ENCODE measurements at places on chromosomes 5 and 9.
A peak's percentile ranks its signal among the peaks of the same experiment; 100 is the strongest.

DNA sequence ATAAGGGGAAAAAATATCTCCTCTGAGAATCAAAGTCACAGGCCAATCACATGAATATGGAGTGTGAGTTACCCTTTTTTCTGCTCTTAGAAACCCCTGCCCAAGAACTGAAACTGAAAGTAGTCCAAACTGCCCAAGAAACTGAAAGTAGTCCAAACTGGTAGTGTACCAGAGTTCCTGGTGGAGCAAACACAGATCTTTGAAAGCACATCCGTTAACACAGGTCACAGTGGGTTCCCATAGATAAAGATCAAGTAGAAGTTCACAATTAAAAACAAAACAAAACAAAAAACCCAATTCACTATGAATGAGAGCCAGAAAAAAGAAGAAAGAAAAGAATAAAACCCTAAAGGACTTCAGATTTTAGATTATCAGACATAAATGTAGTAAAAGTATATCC, 332.4 kb upstream of the EFNA5 start:
- no peak for DNase-seq

DNA sequence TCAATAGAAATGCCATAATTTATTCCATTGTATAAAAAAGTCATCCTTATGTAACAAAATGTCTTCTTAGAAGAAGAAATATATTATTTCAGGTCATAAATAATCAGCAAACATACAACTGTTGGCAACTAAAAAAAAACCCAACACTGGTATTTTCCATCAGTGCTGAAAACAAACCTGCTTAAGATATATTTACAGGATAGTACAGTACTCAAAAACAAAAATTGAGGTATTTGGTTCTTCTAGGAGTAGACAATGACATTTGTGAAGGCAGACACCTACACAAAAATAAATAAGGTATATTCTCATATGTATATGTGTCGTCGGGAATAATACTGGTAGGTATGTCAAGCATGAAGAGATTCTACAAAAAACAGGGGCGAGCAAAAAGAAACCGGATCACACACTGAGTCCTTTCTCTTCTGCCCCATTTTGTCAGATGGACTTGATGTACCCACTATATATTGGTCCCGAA, 2.9 kb downstream of the DUSP1 start:
- no peak for DNase-seq

- no peak for DNase-seq
These were observed 24.8 kb downstream of the RAI14 start for GRCh38 chr5:34680896-34681295.

DNA sequence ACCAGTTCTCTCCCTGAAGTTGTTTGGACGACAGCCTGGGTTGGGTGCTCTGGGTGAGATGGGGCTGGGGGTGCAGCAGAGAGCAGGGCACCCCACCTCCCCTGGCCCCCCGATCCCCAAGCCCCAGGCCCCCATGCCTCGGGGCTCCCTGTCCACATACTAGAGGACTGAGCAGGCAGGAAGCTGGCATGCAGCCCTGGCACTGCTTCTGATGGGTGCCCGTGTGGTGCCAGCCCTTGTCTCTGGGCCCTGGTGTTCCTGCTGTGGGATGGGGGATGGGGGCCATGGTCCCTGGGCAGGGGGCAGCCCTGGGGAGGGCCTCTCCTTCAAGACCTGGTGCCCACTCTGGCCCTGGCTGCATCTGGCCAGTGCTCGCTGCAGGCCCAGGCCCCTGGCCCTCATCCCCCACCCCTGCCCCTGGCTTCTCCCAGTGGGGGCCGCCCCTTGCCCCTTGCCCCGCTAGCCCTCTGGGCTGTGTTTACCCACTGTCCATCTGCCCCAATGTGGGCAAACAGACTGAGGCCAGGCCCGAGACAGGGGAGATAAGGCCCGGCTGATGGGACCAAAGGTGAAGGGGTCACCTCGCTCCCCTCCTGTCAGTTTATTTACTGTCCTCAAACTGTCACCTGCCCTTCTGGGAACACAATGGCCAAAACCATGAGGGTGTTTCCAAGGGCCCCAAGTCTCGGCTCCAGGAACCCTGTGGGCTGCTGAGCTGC, 67.3 kb upstream of the RXRA start:
- DNase-seq: no peak

DNA sequence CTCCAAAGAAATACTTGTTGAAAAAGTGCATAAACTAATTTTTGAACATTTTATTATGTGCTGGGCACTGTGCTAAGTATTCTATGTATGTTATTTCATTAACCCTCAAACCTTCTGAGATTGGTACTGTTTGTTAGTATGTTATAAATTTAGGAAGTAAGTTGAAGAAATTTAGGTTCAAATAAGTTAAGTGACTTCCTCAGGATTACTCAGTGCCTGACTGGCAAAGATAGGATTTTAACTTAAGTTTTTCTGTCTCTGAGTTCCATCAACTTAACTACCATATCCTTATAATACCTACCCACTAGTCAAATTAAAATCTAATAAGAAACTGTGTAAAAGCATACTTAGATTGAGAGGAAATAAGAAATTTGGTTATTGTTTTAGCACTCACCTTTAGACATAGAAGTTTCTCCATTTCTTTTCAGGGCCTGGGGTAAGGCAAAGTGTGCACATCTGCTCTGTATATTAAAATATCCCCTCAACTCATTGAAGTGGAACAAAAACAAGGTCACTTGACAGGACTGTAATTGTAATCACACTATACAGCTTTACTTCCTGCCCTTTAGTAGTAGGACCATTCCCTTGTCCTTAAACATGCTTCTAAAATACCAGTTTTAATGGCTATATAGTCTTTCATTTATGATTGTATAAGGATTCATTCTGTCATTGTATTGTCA, 15.2 kb downstream of the TGFBR1 start:
- no peak for DNase-seq

DNA sequence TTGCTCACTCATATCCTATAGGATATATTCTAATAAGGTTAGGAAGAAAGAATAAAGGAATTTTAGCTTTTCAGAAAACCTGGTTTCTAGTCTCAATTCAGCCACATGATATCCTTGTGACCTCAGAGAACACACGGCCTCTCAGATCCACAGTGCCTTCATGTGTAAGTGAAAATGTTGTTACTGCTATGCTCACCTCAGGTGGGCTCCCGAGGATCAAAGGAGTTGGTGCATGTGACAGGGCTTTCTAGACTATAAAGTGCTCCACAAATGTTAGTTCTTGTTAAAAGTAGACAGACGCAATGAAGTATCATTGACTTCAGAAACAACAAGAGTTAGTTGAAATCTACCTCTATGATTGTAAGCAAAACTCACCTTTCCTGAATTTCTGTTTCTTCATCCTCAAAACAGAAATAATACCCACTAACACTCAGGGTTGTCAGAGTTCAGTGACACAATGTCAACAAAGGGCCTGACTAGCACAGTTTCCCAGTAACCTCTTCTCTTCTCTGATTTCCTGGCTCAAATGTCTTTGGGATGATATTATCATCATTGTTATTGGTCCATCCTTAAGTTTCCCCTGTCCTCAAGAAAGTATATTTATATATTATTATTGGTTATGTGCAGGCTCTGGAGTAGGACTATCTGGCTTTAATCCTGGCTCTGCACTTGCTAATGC, 36.0 kb upstream of the MAN2A1 start:
- no peak for DNase-seq

GRCh38 chr5:171714851-171715250, 70.8 kb upstream of the SMIM23 start:
- no peak for DNase-seq

- no peak for DNase-seq
These were observed 15.6 kb upstream of the FUBP3 start for GRCh38 chr9:130563797-130564196.

- no peak for DNase-seq
These were observed 16.0 kb downstream of the ABITRAM start for GRCh38 chr9:108950168-108950567.

- no peak for DNase-seq
These were observed 121.9 kb downstream of the TMEM38B start for GRCh38 chr9:105816202-105816744.

DNA sequence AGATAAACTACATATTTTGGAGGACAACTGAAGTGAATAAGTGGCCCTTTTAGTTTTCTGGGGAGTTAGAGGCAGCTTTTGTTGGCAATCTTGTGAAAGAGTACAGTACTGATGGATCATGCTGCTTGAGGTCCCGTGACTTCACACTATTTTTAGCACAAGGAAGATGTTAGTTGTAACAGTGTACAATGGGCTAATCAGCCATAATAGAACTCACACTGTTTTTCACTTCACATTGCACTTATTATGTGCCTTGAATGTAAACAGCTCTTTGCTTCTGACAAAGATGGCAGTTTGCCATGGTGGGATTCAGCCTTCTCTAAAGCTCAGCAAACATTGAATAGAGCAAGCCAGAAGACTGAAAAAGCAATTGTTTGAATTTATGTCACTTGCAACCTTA, 176.7 kb upstream of the ZNF608 start:
- peak; percentile 77 for DNase-seq

- no peak for DNase-seq
These were observed 518 bp downstream of the LOX start for GRCh38 chr5:122077366-122078115.

GRCh38 chr9:117317192-117317591, 97.7 kb downstream of the ASTN2 start:
- no peak for DNase-seq

GRCh38 chr9:127174386-127175318, 52.2 kb upstream of the ANGPTL2 start:
- no peak for DNase-seq

DNA sequence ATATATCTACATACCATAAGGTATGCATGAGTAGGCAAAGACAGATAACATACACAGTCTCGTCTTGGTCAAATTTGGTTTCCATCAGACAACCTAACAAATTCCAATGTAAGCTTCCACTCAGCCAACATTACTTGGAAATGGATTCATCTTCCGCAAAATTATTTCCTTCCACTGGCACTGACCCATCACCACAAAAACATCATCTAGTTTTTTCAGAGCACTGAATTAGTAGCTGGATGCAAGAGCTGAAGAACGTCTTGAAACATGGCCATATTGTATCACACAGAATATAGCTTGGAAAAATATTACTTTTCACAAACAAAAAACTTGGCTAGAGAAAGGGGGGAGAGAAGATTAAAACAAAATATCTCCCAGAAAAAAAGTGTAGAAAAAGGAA, 73.5 kb downstream of the EFNA5 start:
- DNase-seq: no peak

DNA sequence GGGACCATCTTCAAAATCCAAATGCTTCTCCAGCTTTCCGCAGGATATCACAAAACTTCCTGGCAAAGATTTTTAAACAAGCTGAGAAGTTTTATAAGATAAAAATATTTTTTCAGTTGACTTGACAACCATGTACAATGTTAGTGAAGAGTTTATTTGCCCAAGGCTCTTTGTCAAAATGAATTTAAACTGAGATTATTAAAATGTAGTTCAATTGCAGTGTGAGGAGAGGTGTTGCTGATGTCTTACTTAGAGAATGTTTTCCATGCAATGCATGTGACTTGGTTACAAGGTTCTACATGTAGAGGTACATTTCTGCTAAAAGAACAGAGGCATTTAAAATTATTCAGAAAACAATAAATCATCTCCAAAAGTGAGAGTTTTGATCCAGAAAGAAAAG, 131.4 kb upstream of the MINAR2 start:
- no peak for DNase-seq

DNA sequence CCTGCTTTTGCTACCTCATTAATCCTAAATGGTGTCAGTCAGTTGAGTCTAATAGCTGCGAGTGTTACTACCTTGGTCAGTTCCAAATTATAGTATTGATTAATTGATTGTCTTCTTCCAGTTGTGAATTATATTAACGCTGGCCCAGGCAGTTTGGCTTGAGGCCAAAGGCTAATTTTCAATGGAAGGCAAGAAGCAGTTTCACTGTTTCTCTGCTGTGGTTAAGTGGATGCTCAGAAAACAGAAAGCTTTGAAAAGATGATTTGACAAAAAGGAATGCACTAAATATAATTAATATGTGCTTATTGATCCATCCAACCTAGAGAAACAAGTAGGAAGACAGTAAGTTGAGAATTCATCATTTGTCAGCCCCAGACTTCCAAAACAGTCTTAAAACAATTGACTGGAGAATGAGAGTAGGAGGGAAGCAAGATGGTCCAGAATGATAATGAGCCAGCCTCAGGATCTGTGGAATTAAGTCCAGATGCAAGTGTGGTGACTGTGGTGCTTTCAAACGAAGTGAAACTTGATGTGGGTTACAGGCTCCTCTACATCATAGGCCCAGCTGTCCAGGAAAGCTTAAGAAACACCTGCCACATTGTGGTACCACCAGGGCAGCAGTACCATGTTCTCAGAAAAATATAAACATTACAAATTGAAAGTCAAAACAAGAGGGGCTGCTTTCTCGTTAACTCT, 1371.0 kb upstream of the DMAC1 start:
- DNase-seq: peak; percentile 7

DNA sequence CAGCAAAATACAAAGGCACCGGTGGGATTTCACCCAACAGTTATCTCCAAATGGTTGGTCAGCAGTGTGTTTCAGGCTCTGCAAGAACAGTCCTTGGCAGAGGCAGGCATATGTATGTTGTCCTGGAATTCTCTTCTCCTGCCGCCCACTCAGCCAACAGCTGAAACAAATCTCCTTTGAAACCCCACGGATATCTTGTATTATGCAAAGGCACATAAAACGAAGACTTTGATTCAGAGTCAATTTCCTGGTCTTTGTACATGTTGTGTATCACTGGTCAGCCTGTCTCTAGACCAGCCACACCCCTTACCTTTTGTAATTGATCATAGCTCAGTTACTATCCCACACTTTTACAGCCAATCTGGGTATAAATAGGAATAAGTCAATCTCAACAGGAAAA, 29.2 kb downstream of the FREM1 start:
- DNase-seq: no peak

DNA sequence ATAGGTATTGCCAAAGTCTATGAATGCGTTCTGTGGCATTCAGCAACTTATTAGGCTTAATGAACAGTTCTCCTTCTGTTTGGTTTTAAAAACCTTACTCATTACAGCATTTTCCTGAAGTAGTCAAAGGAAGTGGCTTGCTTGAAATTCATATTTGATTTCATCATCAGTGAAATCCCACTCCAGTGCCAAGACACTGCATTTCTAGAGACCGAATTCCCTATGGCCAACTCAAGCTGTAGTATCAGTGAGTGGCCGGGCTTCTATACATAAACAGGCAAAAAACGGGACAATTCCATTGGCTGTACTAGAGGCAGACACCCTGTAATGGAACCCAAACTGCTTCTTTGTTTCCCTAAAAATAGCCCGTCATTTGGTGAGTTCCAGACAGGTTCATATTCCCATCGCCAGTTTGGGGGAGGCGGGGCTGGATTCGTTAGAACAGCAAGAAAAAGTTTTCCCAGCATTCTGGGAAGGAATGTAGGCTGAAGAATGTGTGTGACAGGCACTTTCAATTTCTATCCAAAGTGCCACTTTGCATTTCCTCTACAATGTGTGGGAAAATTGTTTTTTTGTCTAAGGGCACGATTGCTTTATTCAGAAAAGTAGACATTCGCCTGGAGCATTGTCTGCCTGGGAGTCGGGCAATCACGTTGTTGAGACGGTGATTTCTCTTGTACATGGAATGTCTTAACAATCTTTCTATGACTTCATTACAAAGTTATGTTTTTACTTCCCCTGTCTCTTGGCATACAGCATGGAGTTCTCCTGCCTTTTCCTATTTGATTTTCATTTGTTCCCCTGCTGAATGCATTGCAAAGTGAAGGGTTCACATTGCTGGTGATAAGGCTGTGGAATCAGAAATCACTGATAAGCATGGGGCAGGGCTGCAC, 141.8 kb upstream of the MAST4 start:
- no peak for DNase-seq
